NCI-H345 (cell line): ENCODE measurements at places on chromosomes 5 and 9.

- DNase-seq = no peak
Measured at GRCh38 chr5:146540414-146540813, 24.4 kb upstream of the GPR151 start.

DNA sequence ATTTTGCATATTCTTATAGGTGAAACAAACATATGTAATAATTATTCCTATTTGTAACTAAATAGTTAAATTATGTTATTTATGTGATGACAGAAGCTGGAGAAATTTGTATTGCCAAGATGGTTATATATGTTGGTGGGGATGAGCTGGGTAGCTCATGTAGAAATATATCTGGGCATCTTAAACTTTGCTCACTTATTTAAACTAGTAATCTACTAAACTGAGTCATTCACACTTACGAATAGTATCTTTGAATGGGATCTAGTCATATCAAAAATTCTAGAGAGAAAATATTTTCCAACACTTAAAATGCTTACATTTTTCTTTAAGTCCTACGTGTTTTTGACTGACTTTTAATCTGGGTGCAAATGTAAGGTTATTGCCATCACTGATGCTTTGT, 44.6 kb upstream of the EIF4EBP3 start:
- no peak for DNase-seq

DNA sequence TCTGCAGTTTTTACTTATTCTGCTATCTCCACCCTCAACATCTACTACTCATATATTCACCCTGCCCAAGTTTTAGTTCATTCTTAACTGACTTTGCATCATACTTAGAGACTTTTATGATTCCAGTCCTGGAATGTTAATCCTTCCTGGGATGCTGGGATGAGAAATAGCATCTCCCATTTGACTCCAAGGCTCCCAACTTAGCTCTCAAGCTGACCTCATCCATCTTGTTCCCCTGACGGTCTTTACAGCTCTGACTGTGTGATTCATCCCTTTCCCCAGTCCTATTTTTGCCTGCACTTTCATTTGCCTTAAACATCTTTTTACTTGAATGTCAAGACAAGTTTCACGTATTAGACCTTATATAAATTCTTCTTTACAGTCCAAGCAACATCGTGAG, 297.8 kb downstream of the EPB41L4A start:
- DNase-seq = no peak

DNA sequence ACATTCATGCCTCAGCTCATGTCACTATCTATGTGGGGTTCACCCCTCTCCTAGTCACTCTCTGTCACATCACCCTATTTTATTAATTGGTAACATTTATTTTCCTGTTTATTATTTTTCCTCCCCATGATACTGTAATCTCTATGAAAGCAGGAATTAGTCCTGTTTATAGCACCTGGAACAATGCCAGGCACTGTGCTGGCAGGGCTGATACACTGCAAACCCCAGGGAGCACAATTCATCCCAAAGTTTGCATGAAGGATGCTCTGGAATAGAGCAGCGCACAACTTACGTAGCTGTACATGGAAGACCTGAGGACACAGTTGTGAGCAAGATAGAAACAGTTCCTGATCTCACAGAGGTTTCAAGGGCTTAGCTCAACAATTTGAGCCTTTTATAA, 103.2 kb downstream of the NSG2 start:
- peak; percentile 33 for DNase-seq

GRCh38 chr5:107322936-107323335, 347.8 kb downstream of the EFNA5 start:
- DNase-seq = no peak

- no peak for DNase-seq
Measured at GRCh38 chr5:79109527-79110492, 1.8 kb upstream of the BHMT start.

DNA sequence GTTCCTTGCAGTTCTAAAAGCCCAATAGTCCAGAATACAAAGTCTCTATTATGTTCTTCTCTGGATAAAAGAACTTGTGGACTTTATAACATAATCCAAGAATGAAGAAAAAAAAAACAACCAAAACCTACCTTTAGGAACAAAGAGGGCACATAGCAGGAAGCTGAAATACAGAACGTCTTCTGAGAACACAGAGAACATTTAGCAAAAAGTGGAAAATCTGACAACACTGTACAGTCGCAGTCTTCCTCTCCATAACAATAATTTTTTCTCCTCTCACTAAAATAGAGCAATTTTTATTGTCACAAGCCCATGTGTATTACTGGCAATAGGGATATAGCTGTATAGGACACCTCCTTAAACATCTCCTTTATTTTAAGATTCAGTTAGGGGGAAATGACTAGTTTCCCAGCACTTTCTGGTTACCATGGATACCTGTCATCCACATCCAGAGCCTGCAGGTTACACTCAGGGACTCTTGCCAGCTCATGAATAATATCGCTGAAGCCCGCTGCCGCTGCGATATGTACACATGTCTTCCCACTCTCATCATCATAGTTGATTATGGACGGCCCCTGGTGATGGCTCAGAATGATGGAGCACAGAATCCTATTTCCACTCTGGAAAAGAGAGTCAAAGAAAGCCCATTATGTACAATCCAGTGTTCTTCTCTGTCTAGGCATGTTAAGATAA, 106.5 kb downstream of the ANKRD55 start:
- peak; percentile 16 for DNase-seq

DNA sequence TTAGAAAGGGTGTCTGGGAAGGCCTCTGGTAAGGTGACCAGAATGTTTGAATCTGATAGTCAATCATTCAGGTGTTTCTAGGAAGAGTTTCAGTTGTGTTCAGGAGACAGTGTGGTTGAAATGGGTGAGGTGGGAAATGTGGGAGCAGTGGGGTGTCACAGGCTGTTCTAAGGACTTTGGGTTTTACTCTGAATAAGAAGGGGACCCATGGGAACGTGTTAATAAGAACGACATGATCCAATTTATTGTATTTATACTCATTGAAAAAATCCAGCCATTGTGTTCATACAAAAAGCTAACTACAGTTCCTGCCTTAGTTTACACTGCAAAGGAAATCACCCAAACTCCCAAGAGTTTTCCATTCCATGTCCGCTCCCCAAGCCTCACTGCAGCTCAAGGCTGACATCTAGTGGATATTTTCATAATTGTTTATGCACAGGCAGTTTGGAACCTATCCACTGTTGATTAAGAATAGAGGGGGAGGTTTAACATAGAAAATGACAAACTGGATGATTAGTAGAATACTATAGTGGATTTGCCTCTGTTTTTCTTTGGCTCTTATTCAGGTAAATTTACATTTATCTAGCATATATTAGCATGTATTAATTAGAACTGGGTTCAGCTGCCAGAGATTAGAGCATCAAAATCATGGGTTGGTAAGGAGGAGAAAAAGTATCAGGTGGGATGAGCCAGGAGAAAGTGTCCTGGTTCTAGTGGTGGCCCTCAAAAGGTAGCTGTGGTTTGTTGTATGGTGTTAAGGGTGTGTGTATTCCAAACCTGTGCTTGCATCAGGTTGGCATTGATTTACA, 17.7 kb downstream of the CAVIN4 start:
- peak; percentile 77 for DNase-seq

DNA sequence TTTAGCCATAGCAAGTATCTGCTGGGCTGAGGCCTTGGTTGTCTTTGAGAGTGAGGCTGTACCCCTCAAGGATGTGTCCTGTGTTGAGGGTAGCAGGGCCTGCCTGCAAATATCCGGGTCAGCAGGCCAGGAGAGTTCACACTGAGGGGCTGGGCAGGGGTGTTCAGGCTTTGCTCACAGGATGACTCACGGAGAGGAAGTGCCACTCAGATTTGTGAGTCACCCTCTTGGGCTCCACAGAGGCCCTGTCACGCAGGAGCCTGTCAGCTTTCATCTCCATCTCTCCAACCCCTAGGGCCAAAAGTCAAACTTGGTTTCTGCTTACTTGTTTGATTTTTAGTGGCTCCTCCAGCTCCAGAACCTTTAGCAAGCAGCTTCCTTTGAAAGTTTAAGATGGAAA, 211.5 kb downstream of the SEC61B start:
- no peak for DNase-seq

- no peak for DNase-seq
Measured at GRCh38 chr5:103938146-103938695, 375.6 kb upstream of the NUDT12 start.
